H54 (cell line): ENCODE measurements at places on chromosomes 16 and 17.
A peak's percentile ranks its signal among the peaks of the same experiment; 100 is the strongest.

DNA sequence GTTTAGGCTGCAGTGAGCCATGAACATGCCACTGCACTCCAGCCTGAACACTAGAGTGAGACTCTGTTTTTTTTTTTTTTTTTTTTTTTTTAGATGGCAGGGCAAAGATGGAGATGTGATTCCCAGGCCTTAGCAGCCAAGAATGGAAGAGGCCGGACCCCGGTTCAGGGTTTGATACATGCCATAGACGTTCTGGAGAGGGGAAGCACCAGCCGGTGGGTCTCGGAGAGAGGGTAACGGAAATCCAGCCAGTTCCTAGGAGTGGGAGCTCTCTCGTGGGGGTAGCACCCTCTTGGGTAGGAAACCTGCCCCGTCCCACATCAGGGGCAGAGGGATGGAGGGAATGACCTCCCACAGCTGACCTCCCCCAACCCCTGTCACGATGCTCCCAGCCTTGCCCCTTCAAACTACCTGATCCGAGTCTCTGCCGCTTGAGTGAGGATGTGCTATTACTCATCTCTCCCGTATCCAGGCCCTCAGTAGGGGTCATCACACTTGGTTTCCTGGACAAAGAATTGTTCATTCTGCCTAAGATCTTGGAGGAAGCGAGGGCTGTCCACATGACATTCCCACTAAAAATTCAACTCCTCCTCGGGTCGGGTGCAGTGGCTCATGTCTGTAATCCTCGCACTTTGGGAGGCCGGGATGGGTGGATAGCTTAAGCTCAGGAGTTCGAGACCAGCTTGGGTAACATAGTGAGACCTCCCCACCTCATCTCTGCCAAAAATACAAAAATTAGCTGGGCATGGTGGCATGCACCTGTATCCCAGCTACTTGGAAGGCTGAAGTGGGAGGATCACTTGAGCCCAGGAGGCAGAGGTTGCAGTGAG lies 47.3 kb downstream of the MIS12 start:
- DNase-seq, result no peak

DNA sequence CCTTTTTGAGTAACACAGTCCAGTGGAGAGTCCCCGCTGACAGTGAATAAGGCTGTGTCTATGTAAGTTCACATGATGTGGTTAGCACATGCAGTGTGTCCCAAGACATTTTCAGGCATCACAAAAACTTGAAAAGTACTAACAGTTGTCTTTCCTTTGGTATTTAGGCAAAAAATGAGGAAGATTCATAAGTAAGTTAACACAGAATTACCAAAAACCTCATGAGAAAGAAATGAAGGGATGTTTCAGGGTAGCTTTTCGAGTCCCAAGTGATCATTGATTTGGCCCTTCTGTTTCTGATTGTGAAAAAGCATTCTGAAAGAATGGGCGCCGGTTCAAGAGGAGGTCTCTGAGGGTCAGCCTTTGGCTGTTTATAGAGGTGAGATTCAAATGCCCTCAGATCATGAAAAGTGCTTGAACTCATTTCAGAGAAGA lies 529 bp upstream of the ASPA start:
- DNase-seq, result no peak

- no peak for DNase-seq
Measured at GRCh38 chr17:47929218-47930000, 12.0 kb upstream of the PNPO start.

GRCh38 chr17:44502598-44503146 lies 534 bp downstream of the GPATCH8 start:
- DNase-seq, result no peak

- DNase-seq, result peak; percentile 81
Measured at GRCh38 chr17:57995076-57995956, 7.3 kb upstream of the VEZF1 start.

- no peak for DNase-seq
Measured at GRCh38 chr16:79897104-79897452, 296.5 kb upstream of the MAF start.

DNA sequence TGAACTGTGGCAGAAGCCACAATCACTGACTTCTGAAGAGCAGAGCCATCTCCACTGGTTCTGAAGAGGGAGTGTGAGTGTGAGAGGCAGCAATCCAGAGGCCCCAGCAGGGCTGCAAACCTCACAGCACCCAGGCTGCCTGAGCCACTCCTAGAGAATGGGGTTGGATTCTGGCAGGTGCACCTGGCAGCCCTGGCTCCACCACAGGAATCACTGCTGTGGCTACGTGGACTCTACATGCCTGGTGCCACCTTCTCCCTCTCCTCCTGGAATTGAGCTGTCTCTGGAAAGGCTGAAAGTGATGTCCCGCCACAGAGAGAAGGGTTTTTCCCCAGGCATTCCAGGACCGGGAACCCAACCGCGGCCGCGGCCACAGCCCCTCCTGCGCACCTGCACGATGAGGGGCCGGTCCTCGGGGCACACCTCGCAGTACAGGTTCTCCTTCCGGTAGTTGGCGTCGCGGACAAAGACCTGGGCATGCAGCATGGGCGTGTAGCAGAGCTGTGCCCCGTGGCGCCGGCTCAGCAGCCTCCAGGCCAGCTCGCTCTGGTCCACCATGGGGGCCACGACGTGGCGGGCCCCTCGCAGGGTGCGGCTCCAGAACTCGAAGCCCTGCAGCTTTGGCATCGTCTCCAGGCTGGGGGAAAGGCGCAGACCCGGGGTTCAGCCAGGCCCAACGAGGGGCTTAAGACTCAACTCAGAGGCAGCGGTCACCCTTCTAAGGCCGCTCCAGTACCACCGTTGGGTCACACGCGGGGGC lies 991 bp downstream of the DUS1L start:
- no peak for DNase-seq

DNA sequence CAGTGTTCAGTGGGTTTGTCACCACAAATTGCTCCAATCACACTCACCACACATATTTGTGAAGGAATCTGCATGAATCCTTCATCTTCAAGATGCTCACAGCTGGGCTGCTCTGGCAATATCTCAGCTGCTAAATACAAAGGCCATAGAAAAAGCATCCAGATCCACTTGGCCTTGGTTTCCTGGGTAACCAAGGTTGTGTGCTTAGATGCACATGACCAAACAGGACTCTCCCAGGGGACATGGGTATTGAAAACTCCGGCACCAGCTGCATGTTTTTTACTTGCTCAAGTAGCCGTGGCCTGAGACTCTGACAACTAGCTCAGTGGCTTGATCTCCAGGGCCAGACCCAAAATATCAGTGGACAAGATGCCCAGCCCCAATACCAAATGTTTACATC lies 131.3 kb downstream of the CBLN1 start:
- DNase-seq, result no peak

- no peak for DNase-seq
Measured at GRCh38 chr16:56580391-56581048, 8.8 kb upstream of the MT3 start.

DNA sequence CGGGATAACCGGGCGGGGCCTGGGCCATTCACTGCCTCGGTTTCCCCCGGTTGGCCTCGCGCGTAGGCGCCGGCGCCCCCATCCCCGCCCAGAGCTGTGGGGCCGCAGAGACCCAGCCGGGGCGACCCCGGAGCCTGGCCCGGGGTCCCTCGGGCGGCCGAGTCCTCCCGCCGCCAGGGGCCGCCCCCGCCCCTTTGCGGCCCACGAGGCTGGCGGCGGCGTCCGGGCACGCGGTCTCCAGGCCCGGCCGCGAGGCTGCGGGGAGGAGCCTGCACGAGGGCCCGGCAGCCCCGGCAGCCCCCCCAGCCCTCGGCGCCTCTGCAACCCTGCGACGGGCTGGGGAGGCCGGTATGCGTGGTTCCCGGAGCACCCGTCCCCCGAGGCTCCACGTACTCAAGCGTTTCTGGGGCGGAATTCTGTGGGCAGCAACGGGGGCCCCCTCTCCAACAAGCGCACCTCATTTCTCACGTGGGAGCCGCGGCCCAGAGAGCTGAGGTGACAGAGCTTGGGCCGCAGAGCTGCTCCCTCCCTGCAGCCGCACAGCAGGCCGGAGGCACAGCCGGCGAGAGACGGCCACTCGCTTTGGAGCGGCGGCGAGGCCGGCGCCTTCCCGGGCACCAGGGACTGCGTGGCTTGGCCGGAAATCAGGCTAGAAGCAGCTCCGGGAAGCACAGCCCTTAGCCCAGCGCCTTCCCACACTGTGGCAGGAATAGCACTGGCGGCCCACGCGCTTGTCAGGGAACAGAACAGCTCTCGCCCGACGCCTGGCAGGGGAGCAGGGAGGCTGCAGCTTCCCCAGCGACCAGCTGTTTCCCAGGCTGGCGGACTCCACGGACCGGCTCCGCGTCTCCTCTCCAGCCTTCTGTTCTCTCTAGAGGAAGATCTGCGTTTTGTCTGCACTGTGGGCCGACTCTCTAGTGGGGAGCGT lies 867 bp upstream of the LIMD2 start:
- no peak for DNase-seq

DNA sequence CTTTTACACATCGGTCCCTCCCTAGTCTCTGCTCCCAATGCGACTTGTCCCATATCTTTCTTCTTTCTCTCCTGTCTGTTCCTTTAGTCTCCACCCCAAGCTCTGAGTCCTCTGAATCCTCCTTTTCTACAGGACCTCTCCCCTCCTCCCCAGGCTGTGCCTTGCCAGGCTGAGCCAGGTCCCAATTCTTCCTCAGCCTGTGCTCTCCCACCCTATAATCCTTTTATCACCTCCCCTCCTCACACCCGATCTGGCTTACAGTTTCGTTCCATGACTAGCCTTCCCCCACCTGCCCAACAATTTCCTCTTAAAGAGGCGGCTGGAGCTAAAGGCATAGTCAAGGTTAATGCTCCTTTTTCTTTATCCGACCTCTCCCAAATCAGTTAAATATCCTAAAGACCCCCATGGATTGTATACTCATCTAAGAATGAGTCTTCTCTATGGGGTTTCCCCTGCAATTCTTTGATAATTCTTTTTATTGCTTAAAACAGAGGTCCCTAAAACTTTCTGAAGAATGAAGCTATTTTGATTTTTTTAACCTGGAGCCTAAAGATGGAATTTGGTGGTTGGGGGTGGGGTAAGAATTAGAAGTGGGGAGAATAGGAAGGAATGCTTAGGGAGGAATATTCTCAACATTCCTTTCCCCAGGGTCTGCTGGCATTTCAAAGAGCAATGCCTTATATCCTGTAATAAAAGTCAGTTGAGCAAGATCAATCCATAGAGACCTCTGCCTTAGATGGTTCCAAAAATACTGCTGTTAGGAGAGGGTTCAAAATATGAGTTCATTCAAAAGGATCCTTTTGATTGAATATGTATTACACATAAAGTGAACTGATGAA lies 102.8 kb downstream of the MYO1D start:
- DNase-seq, result no peak

DNA sequence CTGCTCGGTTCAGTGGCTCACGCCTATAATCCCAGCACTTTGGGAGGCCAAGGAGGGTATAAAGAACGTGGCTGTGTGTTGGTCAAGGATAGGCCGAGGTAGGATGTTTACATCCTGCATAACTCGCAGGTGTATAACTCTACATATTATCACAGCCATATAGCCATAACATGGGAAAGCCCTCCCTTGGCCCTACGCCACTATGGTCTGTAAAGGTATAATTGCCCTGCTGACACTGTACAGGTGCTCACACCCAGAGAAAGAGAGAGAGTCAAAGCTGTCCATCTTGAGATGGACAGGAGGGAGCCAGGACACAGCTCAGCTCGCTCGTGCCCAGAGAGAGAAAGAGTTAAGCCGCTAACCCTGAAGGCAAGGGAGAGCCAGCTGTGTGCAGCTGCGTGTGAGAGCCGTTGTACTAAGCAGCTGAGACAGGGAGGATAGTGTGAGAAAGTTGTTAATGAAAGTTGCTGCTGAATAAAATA lies 30.4 kb upstream of the DHX8 start:
- DNase-seq, result no peak

GRCh38 chr17:74239172-74239571 lies 25.8 kb downstream of the TTYH2 start:
- DNase-seq, result no peak

- no peak for DNase-seq
Measured at GRCh38 chr16:47506800-47507199, 45.7 kb downstream of the PHKB start.

- no peak for DNase-seq
Measured at GRCh38 chr16:58046936-58047335, 21.4 kb downstream of the MMP15 start.

GRCh38 chr17:9522074-9522473 lies 53.5 kb downstream of the STX8 start:
- peak; percentile 14 for DNase-seq

DNA sequence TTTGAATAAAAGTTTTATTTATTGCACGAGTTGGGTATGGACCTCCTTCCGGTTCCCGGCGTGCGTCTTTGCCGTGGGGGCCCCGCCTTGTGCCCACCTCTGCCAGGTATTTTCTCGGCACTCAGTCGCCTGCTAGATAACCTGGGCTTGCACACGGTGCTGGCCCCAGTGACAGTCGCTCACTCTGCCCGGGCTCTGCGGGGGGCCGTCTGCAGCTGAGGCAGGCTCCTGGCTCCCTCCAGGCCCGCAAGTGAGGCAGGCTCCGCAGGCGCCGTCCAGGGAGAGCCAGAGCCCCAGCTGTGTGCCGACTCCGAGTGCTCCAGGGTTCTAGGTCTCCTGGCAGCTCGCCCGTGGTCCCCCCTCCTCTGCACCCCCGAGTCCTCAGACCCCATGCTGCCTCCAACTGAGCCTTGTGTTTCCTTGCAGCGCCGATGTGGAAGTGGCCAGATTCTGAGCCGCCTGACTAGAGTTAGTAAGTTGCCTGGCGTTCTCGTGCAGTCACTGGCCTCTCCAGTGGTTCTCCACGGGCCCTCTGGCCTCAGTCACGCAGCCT lies 54.7 kb upstream of the PVALEF start:
- DNase-seq, result no peak

- no peak for DNase-seq
Measured at GRCh38 chr16:69478685-69479084, 54.3 kb downstream of the CYB5B start.

- peak; percentile 27 for DNase-seq
Measured at GRCh38 chr17:30586818-30587595, 109.8 kb downstream of the GOSR1 start.

DNA sequence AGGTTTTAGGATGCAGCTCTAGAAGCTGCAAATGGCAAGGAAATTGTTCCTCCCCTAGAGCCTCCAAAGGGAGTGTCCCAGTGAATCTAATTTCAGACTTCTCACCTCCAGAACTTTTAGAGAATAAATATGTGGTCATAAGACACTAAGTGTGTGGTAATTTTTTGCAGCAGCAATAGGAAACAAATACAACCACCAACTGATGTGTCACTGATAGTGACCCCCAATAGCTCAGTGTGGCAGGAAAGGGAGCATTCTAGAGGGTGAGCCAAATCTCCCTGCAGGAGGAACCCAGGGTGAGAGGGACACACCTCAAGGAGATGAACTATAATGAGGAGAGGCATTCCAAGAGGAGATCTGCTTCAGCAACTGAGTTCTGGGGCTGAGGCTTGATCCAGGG lies 4.1 kb downstream of the CCL4L2 start:
- DNase-seq, result no peak

- no peak for DNase-seq
Measured at GRCh38 chr16:88597856-88598491, 27.8 kb downstream of the ZC3H18 start.

GRCh38 chr16:69286941-69287713 lies 24.0 kb upstream of the VPS4A start:
- DNase-seq, result no peak
